ENCODE measurements at places on chromosomes 5 and 9.

GRCh38 chr9:21677387-21677786 lies 125.0 kb upstream of the MTAP start:
- DNase-seq: no peak

DNA sequence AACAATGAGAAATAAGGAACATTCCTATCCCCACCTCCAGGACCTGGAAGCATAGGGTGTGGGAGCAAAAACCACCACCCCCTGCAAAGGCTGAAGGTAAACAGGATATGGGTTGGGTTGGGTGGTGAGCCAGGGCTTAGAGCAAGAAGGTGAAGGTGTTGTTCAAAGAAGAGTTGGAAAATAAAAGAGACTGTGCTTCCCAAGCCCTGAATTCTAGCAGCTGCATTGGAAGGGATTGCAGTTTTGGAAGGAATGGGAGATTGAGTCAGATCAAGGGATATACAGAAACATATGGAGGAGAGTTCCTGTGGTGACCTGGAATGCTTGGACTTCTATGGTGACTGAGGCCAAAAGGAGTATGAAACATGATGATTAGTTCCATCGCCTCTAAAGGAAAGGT lies 24.7 kb upstream of the MTAP start:
- DNase-seq: peak; percentile 78

GRCh38 chr5:149597618-149598017 lies 16.3 kb downstream of the ARHGEF37 start:
- no peak for DNase-seq

DNA sequence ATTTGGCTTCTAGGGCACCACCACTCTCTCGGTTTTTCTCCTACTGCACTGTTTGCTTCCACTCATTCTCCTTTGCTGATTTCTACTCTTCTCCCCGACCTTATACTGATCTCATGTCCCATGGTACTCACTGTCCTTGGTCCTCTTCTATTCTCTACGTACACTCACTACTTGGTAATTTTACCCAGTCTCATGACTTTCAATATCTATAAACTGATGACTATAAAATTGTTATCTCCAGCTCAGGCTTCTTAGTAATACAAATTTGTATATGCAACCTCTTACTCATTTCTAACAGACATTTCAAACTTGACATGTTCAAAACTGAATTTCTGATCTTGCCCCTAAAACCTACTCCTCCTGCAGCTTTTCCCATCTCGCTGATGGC lies 4.1 kb downstream of the RAPGEF6 start:
- DNase-seq: no peak

GRCh38 chr5:56612759-56613158 lies 202.6 kb upstream of the MAP3K1 start:
- DNase-seq: no peak

DNA sequence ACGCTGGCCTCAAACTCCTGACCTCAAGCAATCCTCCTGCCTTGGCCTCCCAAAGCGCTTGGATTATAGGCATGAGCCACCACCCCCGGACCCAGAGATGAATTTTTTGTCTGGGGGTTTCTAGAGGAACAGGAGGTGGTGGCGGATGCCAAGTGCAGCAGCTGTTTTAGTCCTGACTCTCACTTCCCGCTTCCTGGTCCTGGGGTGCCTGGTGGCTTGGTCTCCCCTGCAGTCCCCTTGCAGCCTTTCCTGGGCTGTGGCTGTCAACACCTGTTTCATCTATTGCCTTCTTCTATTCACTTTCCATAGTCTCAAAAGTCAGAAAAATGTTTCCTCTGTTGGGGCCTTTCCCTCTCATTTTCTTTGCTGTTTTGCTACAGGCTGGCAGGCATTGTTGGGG lies 6.5 kb upstream of the NHP2 start:
- no peak for DNase-seq

- no peak for DNase-seq
These were observed 2.5 kb downstream of the STOM start for GRCh38 chr9:121367306-121368137.

GRCh38 chr5:113607361-113607760 lies 93.9 kb downstream of the YTHDC2 start:
- DNase-seq: no peak

GRCh38 chr5:145544401-145544800 lies 290.7 kb downstream of the PRELID2 start:
- no peak for DNase-seq
